Stimulated activated CD4-positive, alpha-beta T cell treated with anti-CD3 and anti-CD28 coated beads, Interleukin-2, amount 100 ng/mL, for 4 hours (primary cell): ENCODE measurements at places on chromosomes 1 and 21.

DNA sequence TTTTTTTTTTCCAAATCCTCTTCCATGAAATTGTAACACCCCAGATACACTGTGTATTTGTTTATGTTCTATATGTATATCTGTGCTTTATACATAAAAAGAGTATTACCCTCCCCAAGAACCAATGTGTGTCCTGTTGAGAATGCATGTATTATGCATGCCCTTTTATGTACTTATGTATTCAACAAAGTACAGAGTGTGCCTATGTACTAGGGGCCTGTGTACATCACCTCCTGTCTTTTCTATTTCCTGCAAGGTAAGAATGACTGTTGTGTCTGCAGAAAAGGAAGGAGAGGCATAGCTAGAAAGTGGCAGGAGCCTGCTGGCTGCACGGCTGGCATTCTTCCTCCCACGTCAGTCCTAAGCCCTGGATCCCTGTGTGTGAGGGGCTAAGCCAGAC lies 7.0 kb downstream of the TMEM61 start:
- no peak for DNase-seq

- DNase-seq, result no peak
Observed at GRCh38 chr1:206666954-206667665, 17.6 kb upstream of the MAPKAPK2 start.

DNA sequence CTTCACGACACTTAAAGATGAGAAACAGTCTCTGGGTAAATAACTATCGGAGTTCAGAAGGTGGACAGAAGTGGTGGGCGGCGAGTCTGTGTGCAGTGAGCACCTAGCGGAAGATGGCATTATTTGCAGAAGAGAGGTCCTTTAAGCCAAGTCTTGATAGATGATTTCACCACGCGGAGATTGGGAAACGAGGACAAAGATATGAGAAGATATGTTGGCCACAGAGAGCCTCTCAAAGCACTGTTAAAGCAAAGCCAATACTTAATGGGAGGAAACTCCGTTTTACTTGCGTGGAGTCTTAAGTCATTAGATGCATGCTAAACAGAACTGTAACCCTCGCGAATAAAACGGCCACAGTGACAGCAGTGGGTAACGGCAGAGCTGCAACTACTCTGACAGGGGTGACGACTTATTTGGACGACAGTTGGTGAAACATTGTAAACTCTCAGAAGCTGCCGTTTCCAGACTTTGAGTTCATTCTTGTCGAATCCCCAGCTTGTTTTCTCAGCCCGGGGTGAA lies 577 bp upstream of the CEP350 start:
- peak; percentile 33 for DNase-seq

DNA sequence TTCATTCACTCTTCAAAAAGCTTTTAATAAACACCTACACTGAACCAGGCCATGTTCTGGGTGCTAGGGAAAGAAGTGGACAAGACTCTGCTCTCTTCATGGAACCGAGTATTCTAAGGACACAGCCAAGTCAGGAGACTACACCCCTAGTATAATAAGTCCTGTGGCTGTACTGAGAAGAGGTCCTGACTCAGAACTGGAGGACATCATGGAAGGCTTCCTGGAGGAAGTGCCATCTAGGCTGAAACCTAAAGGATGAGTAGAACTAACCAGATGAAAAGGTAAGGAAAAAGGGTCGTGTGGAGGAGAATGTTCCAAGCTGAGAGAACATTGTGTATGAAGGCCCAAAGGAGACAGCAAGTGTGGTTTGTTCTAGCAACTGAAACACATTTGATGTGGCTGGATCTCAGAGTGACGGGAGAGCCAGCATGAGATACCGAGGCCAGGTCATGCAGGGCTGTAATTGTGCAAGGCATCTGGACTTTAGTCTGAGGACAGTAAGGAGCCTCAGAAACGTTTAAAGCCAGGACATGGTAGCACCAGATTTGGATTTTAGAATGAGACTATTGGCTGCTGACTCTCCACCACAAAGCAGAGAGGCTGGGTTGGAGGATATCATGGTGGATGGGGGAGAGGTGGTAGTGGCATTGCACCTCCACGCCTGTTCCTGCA lies 82.5 kb downstream of the LRRN2 start:
- DNase-seq, result no peak

DNA sequence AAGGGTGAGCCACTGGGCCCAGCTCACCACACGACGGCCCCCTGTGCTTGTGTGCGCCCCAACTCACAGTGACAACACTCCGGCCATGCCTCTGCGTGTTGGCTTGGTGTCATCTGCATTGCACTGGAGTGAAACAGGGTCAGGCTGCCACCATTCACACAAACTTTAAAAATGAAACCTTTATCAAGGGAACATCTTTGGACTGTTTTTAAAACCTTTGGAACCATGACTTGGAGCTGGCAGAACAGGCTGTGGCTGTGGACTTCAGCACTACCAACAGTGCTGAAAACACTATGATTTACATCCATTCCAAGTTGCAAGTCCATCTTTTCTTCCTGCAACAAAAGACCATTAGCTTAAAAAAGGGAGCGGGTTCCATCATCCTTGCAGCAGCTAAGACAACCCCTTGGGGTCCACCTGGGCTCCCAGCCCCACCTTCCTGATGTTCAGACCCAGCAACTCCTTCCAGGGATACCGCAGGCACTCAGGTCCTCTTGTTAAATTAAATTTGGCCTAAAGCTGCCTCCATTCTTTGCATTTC lies 25.6 kb downstream of the POFUT2 start:
- DNase-seq, result no peak

DNA sequence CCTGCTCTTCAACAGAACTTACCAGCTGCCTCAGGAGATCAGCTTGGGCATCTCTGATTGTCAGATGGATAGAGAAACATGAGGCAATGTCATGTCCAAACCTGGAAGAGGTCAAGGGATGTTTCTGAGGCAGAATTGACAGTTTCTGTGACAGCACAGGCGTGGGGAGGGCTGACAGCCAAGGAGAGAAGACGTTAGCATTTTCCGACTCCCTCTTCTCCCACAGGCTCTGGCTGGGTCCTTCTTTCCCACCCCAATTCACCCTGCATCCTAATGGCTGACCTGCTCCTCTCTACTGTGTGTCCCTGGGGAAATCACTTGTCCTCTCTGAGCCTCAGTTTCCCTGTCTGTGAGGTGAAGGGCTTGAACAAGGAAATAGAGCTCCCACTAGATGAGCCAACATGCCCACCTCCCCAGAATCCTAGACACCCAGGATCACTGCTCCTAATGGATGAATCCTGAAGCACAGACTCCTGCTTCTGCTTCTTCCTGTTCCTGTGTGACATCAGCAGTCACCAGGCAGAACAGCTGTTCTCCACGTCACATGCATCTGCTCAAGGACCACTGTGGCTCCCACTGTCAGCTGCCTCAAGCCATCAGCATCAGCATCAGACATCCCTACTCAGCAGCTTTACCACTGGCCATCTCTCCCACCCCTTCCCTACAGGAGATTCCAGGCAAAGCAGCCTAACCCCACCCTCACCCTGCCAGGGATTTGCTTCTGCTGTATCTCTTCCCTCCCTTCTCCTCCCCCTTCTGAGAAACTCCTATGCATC lies 408.0 kb downstream of the MATN1 start:
- DNase-seq, result no peak

DNA sequence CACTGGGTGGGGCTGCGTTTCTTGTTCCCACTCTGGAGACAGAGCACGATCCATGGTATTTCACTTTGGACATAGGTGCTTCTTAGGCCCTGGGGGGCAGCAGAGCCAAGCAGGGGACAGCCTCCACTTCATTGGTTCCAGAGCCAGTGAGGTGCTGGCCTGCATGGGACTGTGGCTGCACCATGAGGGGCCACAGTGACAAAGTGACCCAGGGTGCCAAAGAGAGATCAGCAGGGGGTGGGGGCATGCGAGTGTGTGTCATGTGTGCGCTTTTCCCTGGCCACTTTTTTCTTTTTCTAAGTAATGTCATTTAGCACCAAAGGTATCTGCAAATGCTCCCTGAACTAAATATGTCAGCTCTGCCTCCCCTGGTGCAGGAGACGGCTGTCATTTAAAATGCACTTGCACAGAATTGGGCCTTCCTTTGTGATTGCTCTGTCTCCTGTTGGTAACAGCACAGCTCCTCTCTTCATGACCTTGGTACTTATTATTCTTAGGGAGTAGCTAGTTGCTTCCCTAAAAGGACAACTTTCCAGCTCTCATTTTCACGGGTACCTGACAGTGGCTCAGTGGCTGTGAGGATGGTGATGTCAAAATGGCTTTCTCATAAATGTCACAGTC lies 75.5 kb upstream of the VAMP3 start:
- no peak for DNase-seq

GRCh38 chr1:218436997-218437396 lies 91.9 kb downstream of the TGFB2 start:
- no peak for DNase-seq

DNA sequence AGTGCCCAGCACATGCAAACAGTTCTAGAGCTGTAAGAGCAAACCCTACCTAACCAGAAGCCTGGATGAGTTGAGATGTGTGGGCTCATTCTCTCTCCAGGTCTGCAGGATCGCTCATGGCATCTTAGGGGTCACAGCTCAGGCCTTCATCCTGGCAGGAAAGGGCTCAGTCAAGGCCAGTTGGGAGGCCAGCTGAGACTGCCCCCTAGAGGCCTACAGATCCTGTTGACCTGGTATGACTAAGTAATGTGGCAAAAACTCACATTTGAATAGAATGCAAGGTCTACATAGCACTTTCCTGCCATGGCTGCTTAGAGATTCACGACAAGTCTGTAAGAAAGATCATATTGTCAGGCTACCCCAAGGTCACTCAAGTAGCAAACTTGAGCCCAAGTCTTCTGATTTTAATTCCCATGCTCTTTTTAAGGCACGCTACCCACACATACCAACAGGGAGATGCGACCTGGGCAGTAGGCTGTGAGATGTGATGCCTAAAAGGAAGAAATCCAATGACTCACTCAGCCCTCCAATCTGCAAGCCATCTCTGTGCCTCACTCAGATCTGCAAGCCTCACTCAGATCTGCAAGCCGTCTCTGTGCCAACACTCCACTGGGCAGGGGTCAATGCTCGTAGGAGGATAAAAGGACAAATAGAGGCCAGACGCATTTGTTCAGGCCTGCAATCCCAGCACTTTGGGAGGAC lies 5.1 kb upstream of the CAPN8 start:
- DNase-seq, result no peak

- no peak for DNase-seq
Observed at GRCh38 chr1:246428542-246429308, 78.4 kb downstream of the SMYD3 start.

- no peak for DNase-seq
Observed at GRCh38 chr1:160113407-160113806, 2.2 kb upstream of the ATP1A2 start.

- DNase-seq, result no peak
Observed at GRCh38 chr1:245605480-245606156, 450.8 kb downstream of the KIF26B start.

DNA sequence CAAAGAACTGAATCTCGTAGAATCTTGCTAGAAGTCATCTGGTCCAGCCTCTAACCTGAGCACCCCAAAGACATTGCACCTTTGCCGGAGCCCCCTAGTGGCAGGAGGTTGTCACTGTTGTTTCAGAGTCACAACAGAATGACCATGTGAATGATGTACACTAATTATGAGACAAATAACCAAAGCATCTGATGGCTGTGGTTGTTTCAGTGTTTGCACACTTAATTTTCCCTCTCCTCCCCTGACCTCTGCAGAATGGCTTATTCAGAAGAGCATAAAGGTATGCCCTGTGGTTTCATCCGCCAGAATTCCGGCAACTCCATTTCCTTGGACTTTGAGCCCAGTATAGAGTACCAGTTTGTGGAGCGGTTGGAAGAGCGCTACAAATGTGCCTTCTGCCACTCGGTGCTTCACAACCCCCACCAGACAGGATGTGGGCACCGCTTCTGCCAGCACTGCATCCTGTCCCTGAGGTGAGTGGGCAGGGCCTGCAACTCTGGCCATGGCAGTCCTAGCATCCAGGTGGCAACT lies 26.4 kb downstream of the TRAF5 start:
- DNase-seq, result peak; percentile 44

DNA sequence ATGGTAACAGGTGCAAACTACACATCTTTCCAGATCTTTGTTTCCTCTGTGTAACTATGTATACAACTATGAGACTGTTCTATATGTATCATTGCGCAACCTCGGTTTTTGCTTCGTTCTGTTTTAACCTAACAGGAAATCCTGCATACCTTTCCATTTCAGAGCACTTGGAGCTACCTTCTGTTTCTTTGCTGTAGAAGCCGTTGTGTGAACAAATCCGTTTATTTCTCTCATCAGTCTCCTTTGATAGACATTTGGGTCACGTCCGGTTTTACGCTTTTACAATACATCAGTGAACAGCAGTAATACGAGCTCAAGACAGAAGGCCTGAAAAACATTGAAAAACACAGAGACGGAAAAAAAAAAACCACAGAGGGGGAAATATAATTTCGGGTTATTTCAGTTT lies 10.5 kb downstream of the ATP5IF1 start:
- no peak for DNase-seq

- DNase-seq, result no peak
Observed at GRCh38 chr1:221182791-221183533, 303.7 kb downstream of the HLX start.

- no peak for DNase-seq
Observed at GRCh38 chr1:7993593-7994479, 32.3 kb downstream of the ERRFI1 start.

DNA sequence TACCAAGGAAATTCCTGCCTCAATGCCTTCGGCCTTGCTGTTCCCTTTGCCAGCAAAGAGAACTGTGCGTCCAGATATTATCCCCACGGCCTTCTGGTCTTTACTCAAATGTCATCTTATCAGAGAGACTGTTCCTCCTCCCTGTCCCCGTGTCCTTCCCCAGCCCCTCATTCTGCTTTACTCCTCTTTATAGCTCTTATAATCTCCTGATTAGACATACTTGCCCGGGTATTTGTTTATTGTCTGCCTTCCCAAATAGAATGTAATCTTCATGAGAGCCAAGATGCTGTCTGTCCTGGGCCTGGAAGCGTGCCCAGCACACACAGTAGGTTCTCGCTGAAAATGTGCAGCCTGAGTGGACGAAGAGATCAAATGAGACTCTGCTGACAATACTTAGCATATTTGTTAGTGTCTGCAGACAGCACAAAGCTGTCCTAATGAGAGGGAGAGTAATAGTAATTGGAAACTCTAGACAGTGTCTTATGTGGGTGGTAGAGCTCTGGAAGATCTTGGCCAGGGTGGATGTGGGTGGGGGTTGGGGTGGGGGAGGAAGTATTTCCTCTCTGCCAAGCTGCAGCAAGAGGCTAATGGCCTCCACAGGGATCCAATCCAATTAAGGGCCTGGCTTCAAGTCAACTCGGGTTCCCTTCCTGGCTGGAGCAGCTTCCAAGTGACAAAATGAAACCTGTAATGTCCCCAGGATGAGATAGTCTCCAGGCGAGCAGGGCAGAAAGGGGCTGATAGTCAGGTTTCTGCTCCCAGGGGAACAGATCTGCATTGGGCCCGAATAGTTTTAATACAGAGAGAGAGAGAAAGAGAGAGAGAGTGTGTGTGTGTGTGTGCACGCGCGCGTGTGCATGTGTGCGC lies 9.5 kb upstream of the CLIC4 start:
- DNase-seq, result no peak
